CD4-positive, alpha-beta memory T cell (primary cell): ENCODE measurements at places on chromosomes 2 and 18. TPM values are rescaled to one million over a fixed set of nuclear protein-coding genes. Genes with fewer than 3 reads are reported as not detected.

GRCh38 chr2:66827851-66828250, 392.9 kb downstream of the MEIS1 start:
- H3K4me3 ChIP-seq, result no peak overlapping the region
- H3K27me3 ChIP-seq, result no peaks in the 10 kb centered on the region
- H3K4me1 ChIP-seq, result no peaks in the 10 kb centered on the region
- H3K27ac ChIP-seq, result no peak overlapping the region

GRCh38 chr2:192029089-192029488, 165.6 kb downstream of the TMEFF2 start:
- DNase-seq, result no peak
- H3K27ac ChIP-seq, result no peak overlapping the region
- H3K27me3 ChIP-seq, result no peaks in the 10 kb centered on the region
- no peaks in the 10 kb centered on the region for H3K4me1 ChIP-seq

- no peaks in the 10 kb centered on the region for H3K4me1 ChIP-seq
- no peaks in the 10 kb centered on the region for H3K36me3 ChIP-seq
- H3K27me3 ChIP-seq, result no peaks in the 10 kb centered on the region
These were observed 69.8 kb downstream of the CYBRD1 start for GRCh38 chr2:171592036-171592555.

The TCF23 gene
- not detected for total RNA-seq

- peak; percentile 77 for DNase-seq
- peak overlapping the region; percentile 89 for H3K27ac ChIP-seq
- peak overlapping the region; percentile 69 for H3K4me3 ChIP-seq
- H3K27me3 ChIP-seq, result no peaks in the 10 kb centered on the region
These were observed 568 bp downstream of the TMEM131 start for GRCh38 chr2:97995026-97995733.

- no peaks in the 10 kb centered on the region for H3K27me3 ChIP-seq
- no peaks in the 10 kb centered on the region for H3K4me1 ChIP-seq
- DNase-seq, result no peak
- H3K27ac ChIP-seq, result no peak overlapping the region
- no peak overlapping the region for H3K4me3 ChIP-seq
These were observed 1387.7 kb downstream of the SUCLG1 start for GRCh38 chr2:83071352-83071751.

DNA sequence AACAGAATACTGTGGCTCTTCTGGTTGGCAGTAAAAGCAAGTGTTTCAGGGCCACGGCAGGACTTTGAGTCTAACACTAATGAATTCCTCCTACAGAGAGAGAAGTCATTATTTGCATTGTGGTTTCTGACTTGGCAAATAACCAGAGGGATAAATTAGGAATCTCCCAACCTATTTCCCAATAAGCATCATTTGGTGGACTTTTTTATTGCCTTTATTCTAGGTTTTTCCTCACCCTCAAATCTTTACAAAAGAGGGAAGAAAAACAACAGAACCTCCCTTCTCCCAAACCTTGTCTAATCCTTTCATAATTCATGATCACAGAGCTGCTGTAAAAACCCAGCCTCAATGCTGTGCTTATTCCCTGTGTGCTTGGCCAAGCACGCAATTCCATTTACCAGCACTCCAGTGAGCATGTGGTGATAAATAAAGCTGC, 179.7 kb downstream of the AGPS start:
- no peaks in the 10 kb centered on the region for H3K27me3 ChIP-seq
- H3K4me1 ChIP-seq, result no peaks in the 10 kb centered on the region
- H3K36me3 ChIP-seq, result no peaks in the 10 kb centered on the region
- H3K4me3 ChIP-seq, result no peak overlapping the region
- DNase-seq, result no peak

DNA sequence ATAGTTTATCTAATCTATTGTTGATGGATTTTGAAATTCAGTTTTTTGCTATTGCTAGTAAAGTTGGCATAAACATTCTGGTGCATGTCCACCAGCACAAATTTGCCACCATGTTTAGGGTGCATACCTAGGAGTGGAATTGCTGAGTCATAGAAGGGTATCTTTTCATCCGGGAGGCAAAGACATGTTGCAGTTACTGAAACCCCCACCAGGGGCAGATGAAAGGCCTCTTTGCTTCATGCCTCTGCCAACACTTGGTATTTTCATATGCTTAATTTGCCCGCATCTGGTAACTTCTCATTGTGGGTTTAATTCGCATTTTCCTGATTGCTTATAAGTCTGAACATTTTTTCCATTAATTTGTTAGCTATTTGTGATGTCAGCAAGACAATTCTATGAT, 8.2 kb downstream of the DCC start:
- no peaks in the 10 kb centered on the region for H3K27me3 ChIP-seq
- no peaks in the 10 kb centered on the region for H3K4me1 ChIP-seq

DNA sequence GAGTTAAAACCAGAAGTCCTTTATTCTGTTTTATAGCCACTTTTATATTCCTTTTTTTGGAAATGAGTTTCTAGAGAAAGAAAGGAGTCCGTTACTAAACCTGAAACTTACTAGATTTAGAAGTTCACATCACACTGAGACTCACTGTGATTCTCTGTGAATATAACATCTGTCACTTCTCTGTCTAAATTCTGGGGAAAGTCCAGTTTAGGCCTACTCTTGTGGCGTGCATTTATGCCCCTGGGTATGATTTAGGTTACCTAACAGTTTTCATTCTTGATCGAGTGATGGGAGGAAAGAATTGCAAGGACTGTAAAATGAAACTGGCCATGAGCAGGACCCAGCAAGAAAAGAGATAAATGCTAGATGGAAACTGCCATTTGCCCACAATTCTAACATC, 449.6 kb downstream of the SPAG16 start:
- no peak overlapping the region for H3K4me3 ChIP-seq
- no peaks in the 10 kb centered on the region for H3K36me3 ChIP-seq
- no peak for DNase-seq
- no peak overlapping the region for H3K27ac ChIP-seq
- no peaks in the 10 kb centered on the region for H3K4me1 ChIP-seq

DNA sequence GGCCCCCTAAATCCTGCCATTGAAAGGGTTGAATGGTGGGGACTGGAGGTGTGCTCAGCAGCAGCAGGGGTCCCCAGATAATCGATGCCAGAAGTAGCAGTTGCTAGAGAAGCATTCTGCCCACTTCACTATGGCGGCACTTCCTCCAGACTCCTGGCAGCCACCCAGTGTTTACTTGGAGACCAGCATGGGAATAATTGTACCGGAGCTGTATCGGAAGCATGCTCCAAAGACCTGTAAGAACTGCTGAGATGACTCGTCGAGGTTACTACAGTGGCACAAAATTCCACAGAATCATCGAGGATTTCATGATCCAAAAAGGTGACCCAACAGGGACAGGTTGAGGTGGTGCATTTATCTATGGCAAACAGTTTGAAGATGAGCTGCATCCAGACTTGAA, 11.0 kb upstream of the GAREM2 start:
- no peaks in the 10 kb centered on the region for H3K4me1 ChIP-seq
- H3K36me3 ChIP-seq, result no peaks in the 10 kb centered on the region
- no peaks in the 10 kb centered on the region for H3K27me3 ChIP-seq
- no peak for DNase-seq
- no peak overlapping the region for H3K27ac ChIP-seq
- no peak overlapping the region for H3K4me3 ChIP-seq

DNA sequence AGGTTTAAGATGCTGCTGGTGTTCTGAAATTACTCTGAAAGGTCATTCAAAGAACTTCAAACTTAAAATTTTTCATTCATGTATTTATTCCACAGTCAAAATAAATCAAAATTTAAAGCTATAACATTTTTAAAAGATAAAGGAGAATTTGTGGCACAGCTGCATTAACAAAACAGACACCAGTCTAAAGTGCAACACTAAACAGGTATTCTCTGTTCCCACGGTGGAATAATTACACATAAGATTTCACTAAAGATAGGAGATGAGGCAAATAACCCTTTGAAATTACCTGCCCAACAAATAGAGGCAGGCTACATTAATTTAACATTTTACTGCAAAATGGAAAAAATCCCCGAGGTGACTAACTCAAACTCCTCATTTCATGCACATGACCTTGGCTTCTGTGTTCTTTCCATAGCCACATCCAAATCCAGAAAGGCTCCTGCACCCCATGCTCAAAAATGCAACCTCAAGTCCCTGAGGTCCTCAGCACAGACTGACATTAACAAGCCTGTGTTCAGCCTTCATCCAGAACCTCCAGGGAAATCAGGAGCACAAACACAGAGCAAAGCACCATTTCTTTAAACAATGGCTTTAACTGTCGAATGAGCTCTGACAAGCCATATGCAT, 10.5 kb downstream of the COX7A2L start:
- H3K27ac ChIP-seq, result no peak overlapping the region
- H3K36me3 ChIP-seq, result peaks cover 30% of the 10 kb centered on the region
- H3K4me3 ChIP-seq, result no peak overlapping the region

- no peaks in the 10 kb centered on the region for H3K36me3 ChIP-seq
- H3K4me3 ChIP-seq, result no peak overlapping the region
- no peak overlapping the region for H3K27ac ChIP-seq
- no peaks in the 10 kb centered on the region for H3K4me1 ChIP-seq
- DNase-seq, result no peak
These were observed 230.6 kb upstream of the LRATD1 start for GRCh38 chr2:14401873-14402272.

The MC5R gene
- total RNA-seq, result not detected

- no peak overlapping the region for H3K27ac ChIP-seq
- DNase-seq, result no peak
- H3K36me3 ChIP-seq, result no peaks in the 10 kb centered on the region
- H3K4me3 ChIP-seq, result no peak overlapping the region
These were observed 324.9 kb upstream of the SLC14A2 start for GRCh38 chr18:45290364-45290763.

- no peak for DNase-seq
- no peaks in the 10 kb centered on the region for H3K4me1 ChIP-seq
- H3K4me3 ChIP-seq, result no peak overlapping the region
- no peaks in the 10 kb centered on the region for H3K27me3 ChIP-seq
These were observed 215.6 kb upstream of the POU3F3 start for GRCh38 chr2:104638190-104638858.

DNA sequence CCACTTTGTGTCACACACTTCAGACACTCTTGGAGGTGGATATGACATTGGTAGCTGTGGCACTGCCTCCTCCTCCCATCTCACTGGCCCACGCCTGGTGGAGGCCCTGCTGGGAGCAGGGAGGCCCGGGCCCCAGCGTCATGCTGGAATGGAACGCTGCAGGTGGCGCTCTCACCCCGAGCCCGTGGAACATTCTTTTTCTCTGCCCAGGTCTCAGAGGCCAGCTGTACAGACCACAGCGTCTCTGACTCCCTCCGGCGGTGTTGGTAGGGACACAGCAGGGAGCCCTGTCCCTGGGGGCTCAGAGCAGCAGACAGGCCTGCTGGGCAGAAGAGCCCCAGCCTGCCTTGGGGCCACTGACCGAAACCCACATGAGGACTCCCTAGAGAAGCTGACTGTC, 218.1 kb downstream of the TWIST2 start:
- DNase-seq, result no peak
- H3K27me3 ChIP-seq, result no peaks in the 10 kb centered on the region
- H3K4me1 ChIP-seq, result no peaks in the 10 kb centered on the region
- no peak overlapping the region for H3K27ac ChIP-seq
- H3K36me3 ChIP-seq, result peaks cover 25% of the 10 kb centered on the region

GRCh38 chr18:46419391-46420141, 237.5 kb downstream of the LOXHD1 start:
- no peaks in the 10 kb centered on the region for H3K36me3 ChIP-seq
- H3K27ac ChIP-seq, result no peak overlapping the region

GRCh38 chr2:109633284-109633961, 19.3 kb downstream of the SOWAHC start:
- no peak overlapping the region for H3K27ac ChIP-seq
- no peaks in the 10 kb centered on the region for H3K36me3 ChIP-seq
- H3K4me1 ChIP-seq, result peaks cover 13% of the 10 kb centered on the region
- no peak overlapping the region for H3K4me3 ChIP-seq
- DNase-seq, result no peak

The MPP4 gene
- total RNA-seq, result not detected

GRCh38 chr2:127661949-127662510, 13.3 kb downstream of the LIMS2 start:
- no peaks in the 10 kb centered on the region for H3K4me1 ChIP-seq
- no peak for DNase-seq
- no peaks in the 10 kb centered on the region for H3K36me3 ChIP-seq
- H3K4me3 ChIP-seq, result no peak overlapping the region
- H3K27ac ChIP-seq, result no peak overlapping the region

- no peak overlapping the region for H3K4me3 ChIP-seq
- DNase-seq, result no peak
- H3K36me3 ChIP-seq, result no peaks in the 10 kb centered on the region
- no peak overlapping the region for H3K27ac ChIP-seq
- no peaks in the 10 kb centered on the region for H3K4me1 ChIP-seq
These were observed 166.3 kb upstream of the HDAC4 start for GRCh38 chr2:239566995-239567568.

GRCh38 chr2:15844211-15844801, 96.0 kb upstream of the MYCN start:
- no peak for DNase-seq
- H3K4me1 ChIP-seq, result no peaks in the 10 kb centered on the region
- H3K27me3 ChIP-seq, result no peaks in the 10 kb centered on the region

The MTX2 gene
- 8.1 TPM for total RNA-seq

- H3K27me3 ChIP-seq, result no peaks in the 10 kb centered on the region
- H3K4me1 ChIP-seq, result no peaks in the 10 kb centered on the region
- DNase-seq, result no peak
- H3K36me3 ChIP-seq, result no peaks in the 10 kb centered on the region
- H3K27ac ChIP-seq, result no peak overlapping the region
These were observed 96.7 kb downstream of the PMS1 start for GRCh38 chr2:189880832-189881492.

The COL6A3 gene
- total RNA-seq, result 2.1 TPM

- no peak overlapping the region for H3K4me3 ChIP-seq
- no peaks in the 10 kb centered on the region for H3K27me3 ChIP-seq
- no peaks in the 10 kb centered on the region for H3K36me3 ChIP-seq
These were observed 17.0 kb upstream of the MGAT4A start for GRCh38 chr2:98747888-98748287.

GRCh38 chr2:177015356-177015923, 197.2 kb upstream of the HNRNPA3 start:
- H3K27ac ChIP-seq, result no peak overlapping the region
- H3K4me1 ChIP-seq, result no peaks in the 10 kb centered on the region
- H3K36me3 ChIP-seq, result no peaks in the 10 kb centered on the region
- H3K27me3 ChIP-seq, result no peaks in the 10 kb centered on the region
- no peak for DNase-seq
- no peak overlapping the region for H3K4me3 ChIP-seq

GRCh38 chr2:18131761-18132160, 253.3 kb downstream of the KCNS3 start:
- H3K36me3 ChIP-seq, result no peaks in the 10 kb centered on the region
- no peaks in the 10 kb centered on the region for H3K27me3 ChIP-seq
- no peaks in the 10 kb centered on the region for H3K4me1 ChIP-seq
- no peak for DNase-seq
- H3K4me3 ChIP-seq, result no peak overlapping the region

GRCh38 chr2:27772804-27773203, 1.3 kb downstream of the MRPL33 start:
- peaks cover 34% of the 10 kb centered on the region for H3K4me1 ChIP-seq
- no peak for DNase-seq
- no peak overlapping the region for H3K27ac ChIP-seq
- no peaks in the 10 kb centered on the region for H3K27me3 ChIP-seq
- peaks cover 13% of the 10 kb centered on the region for H3K36me3 ChIP-seq

DNA sequence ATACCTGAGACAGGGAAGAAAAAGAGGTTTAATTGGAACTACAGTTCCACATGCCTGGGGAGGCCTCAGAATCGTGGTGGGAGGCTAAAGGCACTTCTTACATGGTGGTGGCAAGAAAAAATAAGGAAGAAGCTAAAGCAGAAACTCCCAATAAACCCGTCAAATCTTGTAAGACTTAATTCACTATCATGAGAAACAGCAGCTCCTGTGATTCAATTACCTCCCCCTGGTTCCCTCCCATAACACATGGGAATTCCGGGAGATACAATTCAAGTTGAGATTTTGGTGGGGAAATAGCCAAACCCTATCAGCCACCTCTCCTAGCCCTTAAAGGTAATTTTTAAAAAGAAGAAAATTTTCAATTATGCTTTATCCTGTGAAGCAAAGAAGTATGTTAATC, 728.8 kb downstream of the RNF144A start:
- H3K4me3 ChIP-seq, result no peak overlapping the region
- H3K4me1 ChIP-seq, result peaks cover 16% of the 10 kb centered on the region
- DNase-seq, result no peak
